Epithelial cell of alveolus of lung (primary cell): ENCODE measurements at places on chromosomes 2 and 18. TPM values are rescaled to one million over a fixed set of nuclear protein-coding genes. Genes with fewer than 3 reads are reported as not detected.

The HPCAL1 gene
- total RNA-seq = 24.5 and 72.0 TPM in 2 replicates

The LGALSL gene
- total RNA-seq = 3.4 and 17.7 TPM in 2 replicates

The SH3RF3 gene
- 21.8 and 24.6 TPM in 2 replicates for total RNA-seq

The CD8A gene
- total RNA-seq = not detected in 2 replicates

The POTEI gene
- total RNA-seq = not detected in 2 replicates

The AQP12B gene
- total RNA-seq = not detected in 2 replicates

The TEX261 gene
- 27.0 and 42.9 TPM in 2 replicates for total RNA-seq

The TMX3 gene
- 33.5 and 43.2 TPM in 2 replicates for total RNA-seq
